AML-193 (cell line): ENCODE measurements at places on chromosomes 4 and X.

DNA sequence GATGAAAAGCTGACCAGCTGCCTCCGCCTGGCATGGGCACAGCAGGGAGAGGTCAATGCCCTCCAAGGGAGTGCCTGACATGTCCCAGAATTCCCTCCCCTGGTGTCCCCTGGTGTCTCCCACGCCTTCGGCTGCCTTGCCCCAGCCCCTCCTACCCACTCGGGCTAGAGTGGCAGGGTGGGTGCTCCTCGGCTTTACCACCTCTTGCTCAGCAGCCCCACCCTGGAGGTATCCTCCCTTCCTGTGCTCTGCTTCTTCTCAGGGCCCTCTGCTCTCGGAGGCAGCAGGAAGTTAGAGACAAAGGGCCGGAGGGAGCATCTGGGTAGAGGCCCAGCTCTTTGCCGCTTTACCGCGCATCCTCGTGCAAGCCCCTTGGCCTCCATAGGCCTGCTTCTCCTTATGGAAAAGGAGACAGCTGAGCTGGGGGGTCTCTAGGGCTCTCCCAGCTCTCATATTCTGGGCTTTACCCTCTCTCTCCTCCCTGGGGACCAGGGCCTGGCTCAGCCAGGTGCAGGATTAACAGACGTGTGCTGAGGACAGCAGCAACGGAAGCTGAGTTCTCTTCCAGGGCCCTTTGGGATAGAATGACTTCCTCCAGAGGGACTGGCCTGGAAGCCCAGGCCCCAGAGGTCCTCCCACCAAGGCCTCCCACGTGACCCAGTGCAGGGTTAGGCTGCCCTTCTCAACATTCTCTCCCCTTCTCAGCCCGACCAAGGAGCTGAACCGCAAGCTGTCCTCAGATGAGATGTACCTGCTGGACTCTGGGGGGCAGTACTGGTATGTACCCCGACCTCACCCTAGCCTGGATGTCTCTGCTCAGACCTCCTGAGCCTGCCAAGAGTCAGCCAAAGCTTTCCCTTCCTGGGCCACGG, 17.2 kb downstream of the XPNPEP2 start:
- no peak for DNase-seq

GRCh38 chrX:109472939-109473735, 8.7 kb downstream of the GUCY2F start:
- DNase-seq: no peak

DNA sequence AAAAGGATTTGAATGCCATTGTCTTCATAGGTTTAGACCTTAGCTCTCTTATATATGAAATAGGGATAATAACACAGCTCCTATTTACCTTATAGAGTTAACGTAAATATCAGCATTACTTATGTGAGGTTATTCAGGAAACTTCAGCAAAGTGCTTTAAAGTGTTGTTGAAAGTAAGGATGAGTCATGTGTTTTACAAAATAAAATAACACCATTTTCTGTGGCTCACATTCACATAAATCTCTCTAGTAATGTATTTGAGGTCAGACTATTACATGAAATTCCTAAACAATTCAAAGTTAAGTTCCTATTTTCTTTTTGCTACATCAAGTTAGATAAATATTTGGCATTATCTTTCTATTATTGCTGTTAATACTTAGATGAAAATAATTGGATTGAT, 2.9 kb downstream of the GNRHR start:
- no peak for DNase-seq

DNA sequence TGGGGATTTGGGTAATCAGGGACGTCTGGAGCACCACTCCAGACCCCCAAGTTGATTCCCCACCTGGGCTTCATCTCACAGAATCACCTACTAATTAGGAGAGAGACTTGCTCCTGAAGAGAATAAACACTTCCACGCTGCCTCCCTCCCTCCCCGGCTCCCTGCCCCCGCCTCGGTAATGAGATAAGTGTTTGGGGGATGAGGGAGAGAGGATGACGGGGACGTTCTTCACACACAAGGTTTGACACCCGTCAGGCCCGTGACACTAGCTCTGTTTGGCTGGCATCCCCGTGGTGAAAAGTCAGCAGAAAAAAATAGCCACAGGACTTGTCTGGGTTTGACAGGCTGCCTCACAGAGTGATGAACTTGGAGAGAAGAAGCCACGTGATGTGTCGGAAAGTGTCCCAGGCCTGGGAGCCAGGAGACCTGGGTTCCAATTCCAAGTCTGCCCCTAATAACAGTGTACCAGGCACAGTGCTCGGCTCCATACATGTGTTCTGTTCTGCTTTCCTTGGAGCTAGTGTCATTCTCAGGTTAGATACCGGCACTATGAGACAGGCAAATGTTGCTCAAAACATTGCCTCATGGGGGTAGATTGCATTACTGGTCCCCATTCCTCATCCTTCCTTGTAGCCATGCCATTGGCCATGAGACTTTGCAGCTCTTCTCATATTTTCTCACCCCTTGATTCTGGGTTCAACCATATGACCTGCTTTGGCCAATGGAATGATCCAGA, 578.0 kb downstream of the BCOR start:
- DNase-seq: no peak

DNA sequence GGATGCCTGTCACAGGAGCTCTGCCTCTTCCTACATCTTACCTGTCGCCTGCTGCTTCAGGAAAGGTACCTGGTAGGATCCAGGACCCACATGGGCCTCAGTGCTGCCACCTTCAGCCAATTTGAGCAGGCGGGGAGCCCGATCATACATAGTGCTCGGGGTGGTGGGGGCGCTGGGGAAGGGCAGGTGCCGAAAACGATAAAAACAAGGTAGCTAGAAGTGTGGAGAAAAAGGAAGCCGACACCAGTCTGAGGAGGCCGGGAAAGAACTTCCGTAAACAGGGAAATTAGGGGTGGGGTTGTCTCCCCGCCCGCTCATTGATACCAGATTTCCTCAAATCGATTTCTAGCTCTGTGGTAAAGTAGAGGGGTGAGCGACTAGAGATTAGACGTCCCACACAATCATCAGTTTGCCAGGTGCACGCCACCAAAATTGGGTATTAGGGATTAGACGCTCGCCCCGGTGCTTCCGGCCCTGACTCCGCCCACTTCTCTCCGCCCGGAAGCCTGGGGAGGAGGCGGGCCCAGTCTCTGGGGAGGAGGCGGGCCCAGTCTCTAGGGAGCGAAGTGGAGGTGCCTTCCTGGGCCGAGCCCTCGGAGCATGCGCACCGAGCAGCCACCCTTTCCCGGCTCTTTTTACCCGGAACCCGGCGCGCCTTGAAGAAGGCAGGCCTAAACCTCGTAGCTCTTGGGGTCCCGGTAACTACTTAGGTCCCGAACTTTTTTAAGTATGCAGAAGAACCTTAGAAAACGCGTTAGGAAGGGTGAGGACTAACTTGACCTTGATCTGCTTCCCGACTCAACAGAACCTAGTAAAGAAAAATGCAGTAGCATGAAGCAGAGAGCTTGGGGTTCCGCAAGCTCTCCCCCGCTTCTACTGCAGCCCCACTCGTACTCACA, at the start of gene STPG2:
TSS of gene STPG2 (minus strand) at position 476 of the 899 bp plus-strand sequence.
- peak; percentile 92 for DNase-seq

DNA sequence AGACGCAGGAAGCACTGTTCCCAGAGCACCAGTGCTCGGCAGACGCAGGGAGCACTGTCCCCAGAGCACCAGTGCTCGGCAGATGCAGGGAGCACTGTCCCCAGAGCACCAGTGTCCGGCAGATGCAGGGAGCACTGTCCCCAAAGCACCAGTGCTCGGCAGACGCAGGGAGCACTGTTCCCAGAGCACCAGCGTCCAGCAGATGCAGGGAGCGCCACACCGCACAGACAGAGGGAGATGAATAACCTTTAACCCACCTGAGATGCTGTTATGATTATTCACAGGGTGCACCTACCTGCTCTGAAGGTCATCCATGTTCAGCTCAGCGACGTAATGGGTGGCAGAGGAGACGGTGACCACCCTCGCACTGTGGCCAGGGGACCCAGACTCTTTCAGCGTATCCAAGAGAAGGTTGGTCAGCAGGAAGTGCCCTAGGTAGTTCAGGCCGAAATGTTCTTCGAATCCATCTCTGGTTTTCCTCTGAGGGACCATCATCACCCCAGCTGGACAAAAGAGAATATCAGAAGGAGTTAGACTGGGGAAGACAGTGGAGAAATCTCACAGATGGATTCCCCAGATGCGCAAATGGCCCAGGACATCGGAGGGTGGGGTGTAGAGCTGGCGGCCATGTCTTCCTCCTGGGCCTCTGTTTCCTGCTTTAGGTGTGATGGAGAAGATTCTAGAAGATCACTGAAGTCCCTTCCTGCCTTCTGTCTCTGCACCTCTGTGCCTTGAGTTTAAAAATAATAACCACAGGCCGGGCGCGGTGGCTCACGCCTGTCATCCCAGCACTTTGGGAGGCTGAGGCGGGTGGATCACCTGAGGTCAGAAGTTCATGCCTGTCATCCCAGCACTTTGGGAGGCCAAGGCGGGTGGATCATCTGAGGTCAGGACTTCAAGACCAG, 234.1 kb downstream of the DHRSX start:
- no peak for DNase-seq

DNA sequence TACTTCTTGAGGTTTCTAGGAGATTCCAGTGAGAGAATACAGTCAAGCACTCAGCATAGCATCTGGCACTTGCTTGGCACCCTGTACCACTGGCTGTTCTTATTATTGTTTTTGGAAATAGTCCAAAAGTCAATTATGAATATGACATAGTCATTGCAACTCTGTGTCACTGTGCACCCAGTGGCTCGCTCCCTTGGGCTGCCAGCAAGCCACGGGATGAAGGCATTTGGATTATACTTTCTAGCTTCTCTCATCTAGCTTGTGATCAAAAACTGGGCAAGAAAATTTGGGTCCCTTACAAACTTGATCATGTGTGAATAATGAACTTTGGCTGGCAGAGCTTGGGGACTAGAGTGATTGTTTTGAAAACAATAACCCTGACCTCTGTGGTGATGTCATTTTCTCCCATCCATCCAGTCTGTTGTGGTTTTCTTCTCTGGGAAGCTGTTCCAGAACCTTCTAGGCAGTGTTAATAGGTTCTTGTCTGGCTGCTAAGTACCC, 32.7 kb upstream of the LIMCH1 start:
- no peak for DNase-seq
